Pons (tissue), 1 donor: ENCODE measurements at places on chromosomes 5 and 9.
A peak's percentile ranks its signal among the peaks of the same experiment; 100 is the strongest.

- no peak for DNase-seq
Observed at GRCh38 chr5:2622866-2623265, 128.6 kb downstream of the IRX2 start.

GRCh38 chr5:53817183-53817582, 256.7 kb downstream of the NDUFS4 start:
- DNase-seq = no peak

GRCh38 chr5:140345919-140346347, 470 bp downstream of the HBEGF start:
- DNase-seq = peak; percentile 58

GRCh38 chr9:100287186-100287585, 65.6 kb downstream of the TEX10 start:
- no peak for DNase-seq

GRCh38 chr9:104836235-104836634, 72.3 kb downstream of the NIPSNAP3B start:
- DNase-seq = no peak

DNA sequence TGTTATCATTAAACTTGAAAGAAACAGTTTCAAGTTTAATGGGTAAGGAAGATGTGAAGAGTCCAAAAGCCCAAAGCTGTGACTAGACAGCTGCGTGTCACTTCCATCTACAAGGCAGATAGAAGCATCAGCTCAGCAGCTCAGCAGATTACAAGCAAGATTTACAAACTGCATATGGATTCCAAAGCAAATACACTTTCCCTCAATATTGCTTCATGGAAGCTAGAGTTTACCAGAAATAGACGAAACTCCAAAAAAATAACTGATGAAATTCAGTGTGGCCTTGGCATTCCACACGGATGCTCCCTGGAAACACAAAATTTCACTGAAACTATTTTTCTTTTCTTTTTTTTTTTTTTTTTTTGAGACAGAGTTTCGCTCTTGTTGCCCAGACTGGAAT, 17.9 kb downstream of the MYO10 start:
- no peak for DNase-seq

DNA sequence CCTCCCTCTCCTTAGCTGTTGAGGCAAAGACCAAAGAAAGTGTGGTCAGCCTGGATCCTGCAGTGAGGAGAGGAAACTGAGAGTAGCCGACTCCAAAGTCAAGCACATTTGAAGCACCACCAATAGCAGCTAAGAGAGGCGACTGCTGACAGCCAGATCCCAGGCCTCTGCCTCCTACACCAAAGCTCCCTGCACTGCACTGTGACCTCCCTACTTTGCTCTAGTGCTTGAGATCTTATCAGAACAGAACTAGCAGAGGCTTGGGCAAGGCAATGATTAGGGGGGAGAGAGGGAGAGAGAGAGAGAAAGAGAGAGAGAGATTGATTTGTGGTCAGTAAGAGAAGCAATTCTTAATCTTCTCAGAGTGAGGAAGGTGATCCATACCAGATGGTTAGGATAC, 216.3 kb downstream of the CDK5RAP2 start:
- DNase-seq = no peak

GRCh38 chr9:35110327-35110761, 5.3 kb downstream of the ATOSB start:
- DNase-seq = peak; percentile 83

- DNase-seq = no peak
Observed at GRCh38 chr5:32848681-32849080, 137.6 kb downstream of the NPR3 start.
